ENCODE measurements at places on chromosomes 4 and X.
A peak's percentile ranks its signal among the peaks of the same experiment; 100 is the strongest.

- no peak for DNase-seq
Observed at GRCh38 chr4:185817403-185817818, 5.4 kb upstream of the SORBS2 start.

DNA sequence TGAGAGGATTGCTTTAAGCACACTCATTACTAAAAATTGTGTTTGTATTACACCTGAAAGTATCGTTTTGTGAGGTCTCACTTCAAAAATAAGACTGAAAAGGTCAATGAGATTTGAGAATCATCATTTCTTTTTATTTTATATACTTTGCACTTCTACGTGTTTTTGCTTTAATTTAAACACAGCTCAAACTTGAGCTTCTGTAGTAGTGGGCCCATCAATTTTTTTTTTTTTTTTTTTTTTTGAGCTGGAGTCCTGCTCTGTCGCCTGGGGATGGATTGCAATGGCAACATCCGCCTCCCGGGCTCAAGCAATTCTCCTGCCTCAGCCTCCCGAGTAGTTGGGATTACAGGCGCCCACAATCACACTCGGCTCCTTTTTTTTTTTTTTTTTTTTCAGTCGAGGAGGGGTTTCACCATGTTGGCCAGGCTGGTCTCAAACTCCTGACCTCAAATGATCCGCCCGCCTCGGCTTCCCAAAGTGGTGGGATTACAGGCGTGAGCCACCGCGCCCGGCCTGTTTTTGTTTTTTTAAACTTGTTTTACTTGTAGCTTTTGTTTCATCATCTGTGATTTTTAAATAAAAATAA lies 1.5 kb downstream of the GSTCD start:
- DNase-seq = no peak

GRCh38 chr4:170014359-170015011 lies 11.7 kb downstream of the MFAP3L start:
- peak; percentile 85 for DNase-seq

- DNase-seq = no peak
Observed at GRCh38 chr4:189659287-189659686, 281.4 kb upstream of the FRG1 start.

- no peak for DNase-seq
Observed at GRCh38 chr4:108543359-108543968, 76.9 kb upstream of the RPL34 start.

DNA sequence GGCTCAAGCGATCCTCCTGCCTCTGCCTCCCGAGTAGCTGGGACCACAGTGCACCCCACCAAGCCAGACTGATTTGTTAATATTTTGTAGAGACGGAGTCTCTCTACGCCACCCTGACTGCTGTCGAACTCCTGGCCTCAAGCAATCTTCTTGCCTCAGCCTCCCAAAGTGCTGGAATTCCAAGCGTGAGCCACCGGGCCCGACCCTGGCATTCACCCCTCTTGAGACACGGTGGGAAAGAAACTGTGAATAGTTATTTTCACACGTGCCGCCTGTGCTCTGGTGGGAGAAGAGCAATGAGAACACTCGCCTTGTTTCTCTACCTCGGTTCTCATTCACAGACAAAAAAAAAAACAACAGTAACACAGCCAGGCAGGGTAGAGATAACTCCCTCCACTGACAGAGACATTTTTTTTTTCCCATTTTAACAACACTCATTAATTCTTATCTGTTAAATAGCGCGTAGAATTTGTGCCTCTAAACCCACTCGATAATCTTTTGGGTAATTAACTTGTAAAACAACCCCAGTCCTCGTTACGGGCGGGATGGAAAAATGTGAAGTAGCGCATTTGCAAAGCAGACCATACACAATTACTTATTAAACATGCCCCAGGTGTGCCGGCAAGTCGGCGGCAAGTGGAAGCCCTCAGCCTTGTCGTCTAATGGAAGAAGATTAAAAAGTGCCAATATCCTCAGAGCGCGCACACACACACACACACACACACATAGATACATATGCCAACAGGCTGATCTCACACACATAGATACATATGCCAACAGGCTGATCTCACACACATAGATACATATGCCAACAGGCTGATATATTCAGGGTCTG lies 103.3 kb downstream of the DHRSX start:
- no peak for DNase-seq

GRCh38 chr4:152594978-152595925 lies 59.4 kb upstream of the FBXW7 start:
- no peak for DNase-seq

Data from fibroblast of upper back skin (primary cell).